Activated CD8-positive, alpha-beta T cell treated with anti-CD3 and anti-CD28 coated beads, Interleukin-2, amount 10 ng/mL, durations not matched to agents 7 days and 5 days (primary cell): ENCODE measurements at places on chromosomes 2 and 18. TPM values are rescaled to one million over a fixed set of nuclear protein-coding genes. Genes with fewer than 3 reads are reported as not detected.

DNA sequence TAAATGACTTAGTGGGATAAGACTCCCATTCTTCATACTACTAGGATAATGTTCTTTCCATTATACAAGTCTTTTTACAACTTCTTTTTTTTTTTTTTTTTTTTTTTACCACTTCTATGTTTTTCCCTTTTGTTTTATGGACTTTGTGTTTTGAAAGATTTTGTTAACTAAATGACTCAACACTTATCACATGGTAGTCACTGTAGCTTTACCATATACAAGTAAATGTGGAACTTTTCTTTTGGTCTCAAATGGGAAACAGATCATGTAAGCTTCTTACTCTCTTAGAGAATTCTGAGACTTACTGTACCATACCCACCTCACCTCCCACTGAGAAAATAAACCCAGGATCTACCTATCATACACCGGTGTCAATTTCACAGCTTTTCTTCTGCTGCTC lies 590.3 kb upstream of the CDH2 start:
- DNase-seq, result no peak

Gene C1D
- 23.3 TPM for total RNA-seq

Gene SH3YL1
- 10.9 TPM for total RNA-seq

GRCh38 chr2:213818436-213818835 lies 534.2 kb downstream of the SPAG16 start:
- DNase-seq, result no peak

GRCh38 chr2:135997380-135997779 lies 12.0 kb upstream of the DARS1 start:
- DNase-seq, result no peak

GRCh38 chr2:2851806-2852777 lies 521.0 kb upstream of the MYT1L start:
- DNase-seq, result no peak

DNA sequence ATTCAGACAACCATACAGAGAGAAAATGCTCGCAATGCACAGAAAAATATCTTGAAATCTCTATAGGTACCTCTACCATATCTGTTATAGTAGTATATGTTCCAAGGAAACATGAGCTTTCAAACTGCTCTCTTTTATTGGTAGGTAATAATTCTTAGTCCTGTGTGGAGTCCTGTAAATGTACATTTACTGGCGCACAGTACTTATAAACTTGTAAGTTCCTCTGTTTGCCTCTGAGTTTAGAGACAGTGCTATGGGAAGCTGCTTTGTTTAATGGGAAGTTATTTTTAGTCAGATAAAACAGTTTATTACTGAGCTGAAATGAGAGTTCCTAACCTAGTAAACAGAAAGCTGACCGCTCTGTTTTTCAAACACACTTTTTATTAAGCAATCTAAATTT lies 52.7 kb downstream of the CCDC93 start:
- no peak for DNase-seq
